ENCODE measurements at places on chromosomes 11 and 22. TPM values are rescaled to one million over a fixed set of nuclear protein-coding genes. Genes with fewer than 3 reads are reported as not detected.

RBMXL2 gene
- not detected for total RNA-seq

CARD10 gene
- total RNA-seq = 23.4 TPM

RHOD gene
- total RNA-seq = 10.9 TPM

OTOG gene
- total RNA-seq = not detected

FREY1 gene
- not detected for total RNA-seq

SCGB1D2 gene
- not detected for total RNA-seq

MS4A6E gene
- total RNA-seq = not detected

APOA1 gene
- not detected for total RNA-seq

POU2AF2 gene
- not detected for total RNA-seq

TXN2 gene
- total RNA-seq = 14.4 TPM

CARNS1 gene
- not detected for total RNA-seq

MS4A15 gene
- not detected for total RNA-seq

RASSF10 gene
- not detected for total RNA-seq

SOX10 gene
- 2.3 TPM for total RNA-seq

GLYAT gene
- not detected for total RNA-seq

SLC7A4 gene
- 0.35 TPM for total RNA-seq

DGAT2 gene
- 1.5 TPM for total RNA-seq

GAL gene
- total RNA-seq = not detected

GAB4 gene
- not detected for total RNA-seq

OR10A2 gene
- total RNA-seq = not detected

CBX7 gene
- total RNA-seq = 128 TPM

KIAA1671 gene
- 25.3 TPM for total RNA-seq

MGAT3 gene
- 11.8 TPM for total RNA-seq

C11orf65 gene
- not detected for total RNA-seq

USP2 gene
- total RNA-seq = not detected

CD248 gene
- total RNA-seq = 91.2 TPM

OR51I1 gene
- not detected for total RNA-seq

MS4A4A gene
- 11.1 TPM for total RNA-seq

PAMR1 gene
- 26.8 TPM for total RNA-seq

YPEL4 gene
- total RNA-seq = 7.6 TPM

AP1B1 gene
- 39.7 TPM for total RNA-seq

XBP1 gene
- 168 TPM for total RNA-seq

CENPM gene
- not detected for total RNA-seq

FAM111B gene
- total RNA-seq = not detected

PLEKHB1 gene
- 5.6 TPM for total RNA-seq

TRIM29 gene
- 6.4 TPM for total RNA-seq

APOA5 gene
- total RNA-seq = not detected

CNTN5 gene
- total RNA-seq = 0.51 TPM

UBQLNL gene
- 1.0 TPM for total RNA-seq

IL17RA gene
- 5.6 TPM for total RNA-seq

GGTLC3 gene
- total RNA-seq = not detected

OR4A16 gene
- total RNA-seq = not detected
